ENCODE measurements at places on chromosomes 6 and 20.

DNA sequence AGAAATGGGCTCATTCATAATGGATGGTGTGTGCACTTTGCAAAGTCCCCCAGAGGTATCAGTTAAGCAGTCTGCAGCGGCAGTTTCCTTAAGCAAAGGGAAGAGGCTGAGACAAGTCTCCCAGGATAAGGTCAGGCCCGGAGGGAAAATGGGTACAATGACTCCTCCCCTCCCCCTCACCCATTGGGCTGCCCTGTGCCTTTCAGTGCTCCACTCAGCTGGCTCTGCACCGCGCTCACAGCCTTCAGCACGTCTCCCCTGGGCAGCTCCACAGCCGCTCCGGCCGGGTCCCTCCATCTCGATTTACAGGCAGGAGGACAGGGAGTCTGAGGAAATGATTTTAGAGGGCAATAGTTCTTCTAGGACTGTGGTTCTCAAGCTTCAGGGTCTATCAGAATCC is 264.8 kb downstream of the LRFN2 start:
- H3K4me3 ChIP-seq: no peak overlapping the region
- no peaks in the 10 kb centered on the region for H3K36me3 ChIP-seq
- no peak for DNase-seq
- H3K27me3 ChIP-seq: no peaks in the 10 kb centered on the region

DNA sequence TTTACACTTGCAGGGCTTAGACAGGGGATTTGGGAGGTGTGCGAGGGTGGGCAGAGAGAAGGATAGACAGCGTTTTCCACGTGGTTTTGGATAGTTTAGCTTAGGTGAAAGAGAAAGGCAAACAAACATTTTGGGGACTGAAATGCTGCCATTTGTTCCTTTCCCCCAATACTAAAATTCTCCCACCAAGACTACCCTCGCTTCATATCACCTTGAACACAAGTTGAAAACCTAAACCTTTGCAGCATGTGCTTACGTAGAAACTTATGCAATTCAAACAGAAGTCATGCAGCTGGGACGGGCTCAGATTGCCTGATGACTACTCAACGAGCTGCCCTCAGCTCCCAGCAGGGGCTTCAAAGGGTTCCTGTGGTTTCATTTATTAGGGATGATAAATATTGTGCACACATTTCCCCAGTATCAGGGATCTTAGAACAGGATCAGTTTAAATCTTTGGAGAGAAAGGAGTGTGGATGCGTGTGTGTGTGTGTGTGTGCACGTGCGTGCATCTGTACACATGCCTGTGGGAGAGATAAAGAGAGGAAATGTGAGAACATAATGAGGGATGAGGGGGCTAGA is 77.3 kb downstream of the SLC22A23 start:
- H3K4me1 ChIP-seq: peaks cover 12% of the 10 kb centered on the region
- H3K36me3 ChIP-seq: no peaks in the 10 kb centered on the region
- H3K27ac ChIP-seq: peak overlapping the region; percentile 84
- H3K27me3 ChIP-seq: no peaks in the 10 kb centered on the region

DNA sequence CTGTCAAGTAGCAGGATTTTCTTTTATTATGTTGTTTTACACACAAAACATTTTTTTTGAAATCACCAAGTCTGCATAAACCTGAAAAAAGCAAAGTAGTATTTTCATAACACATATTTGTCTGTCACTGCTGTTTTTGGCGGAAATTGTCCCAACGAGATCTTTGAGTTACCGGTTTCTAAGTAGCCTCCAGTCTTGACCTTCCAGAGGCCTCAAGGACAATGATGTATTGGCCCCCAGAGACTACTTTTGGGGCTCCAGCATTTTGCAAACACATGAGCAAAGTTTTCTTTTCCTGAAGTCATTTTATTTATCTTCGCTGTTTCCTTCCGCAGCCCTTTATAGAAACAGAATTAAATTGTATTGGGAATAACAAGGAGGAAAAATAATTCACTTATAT is 862.6 kb downstream of the KIF16B start:
- DNase-seq: no peak
- no peak overlapping the region for H3K4me3 ChIP-seq
- no peaks in the 10 kb centered on the region for H3K27me3 ChIP-seq

GRCh38 chr6:13495112-13495776 is 7.8 kb upstream of the GFOD1 start:
- H3K27ac ChIP-seq: no peak overlapping the region
- no peaks in the 10 kb centered on the region for H3K4me1 ChIP-seq
- DNase-seq: no peak
- H3K27me3 ChIP-seq: no peaks in the 10 kb centered on the region
- no peaks in the 10 kb centered on the region for H3K36me3 ChIP-seq

GRCh38 chr6:5373430-5373829 is 112.1 kb downstream of the FARS2 start:
- no peaks in the 10 kb centered on the region for H3K36me3 ChIP-seq
- no peaks in the 10 kb centered on the region for H3K27me3 ChIP-seq
- no peak overlapping the region for H3K27ac ChIP-seq
- no peak for DNase-seq
- H3K4me3 ChIP-seq: no peak overlapping the region
- H3K4me1 ChIP-seq: no peaks in the 10 kb centered on the region

DNA sequence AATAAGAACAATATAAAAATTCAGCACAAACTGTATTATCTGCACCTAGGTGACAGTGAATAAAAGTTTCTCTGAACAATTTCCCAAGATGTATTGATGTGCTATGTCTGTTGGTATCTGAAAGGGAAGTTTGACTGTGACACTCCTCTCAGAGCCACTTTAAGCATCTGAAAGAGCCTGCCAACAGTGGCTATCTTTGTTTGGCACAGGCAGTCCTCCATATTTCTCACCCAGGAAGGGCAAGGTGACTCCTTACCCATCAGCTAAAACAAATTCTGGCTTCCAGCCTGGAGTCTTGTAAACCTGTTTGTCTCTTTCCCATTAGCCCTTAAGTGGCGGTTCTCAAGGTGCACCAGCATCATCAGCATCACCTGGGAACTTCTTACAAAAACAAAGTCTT is 122.4 kb upstream of the VGLL2 start:
- H3K27ac ChIP-seq: no peak overlapping the region
- H3K4me1 ChIP-seq: no peaks in the 10 kb centered on the region
- DNase-seq: no peak

DNA sequence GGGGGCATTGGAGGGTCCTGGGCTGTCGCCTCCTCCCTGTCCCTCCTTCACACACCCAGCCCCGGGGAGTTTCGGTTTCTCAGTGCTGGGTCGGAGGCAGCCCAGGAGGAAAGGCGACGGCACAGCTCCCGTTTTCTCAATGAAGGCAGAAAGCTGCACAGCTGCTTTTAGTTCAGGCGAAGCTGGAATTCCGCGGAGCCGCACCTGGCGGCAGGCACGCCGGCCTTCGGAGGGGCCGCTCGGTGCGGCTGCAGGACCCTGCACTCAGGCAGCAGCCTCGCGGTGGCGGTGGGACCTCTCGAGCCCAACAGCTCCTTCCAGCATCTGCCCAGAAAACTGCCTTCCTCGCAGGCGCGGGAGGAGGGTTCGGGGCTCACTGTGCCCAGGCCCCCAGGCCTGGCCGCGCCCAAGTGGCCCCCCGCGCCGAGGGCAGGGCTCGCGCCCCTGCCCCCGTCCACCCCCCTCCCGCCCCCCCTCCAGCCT is 4.6 kb downstream of the FOXQ1 start:
- peaks cover 6% of the 10 kb centered on the region for H3K4me1 ChIP-seq
- H3K27ac ChIP-seq: no peak overlapping the region
- peak overlapping the region; percentile 47 for H3K4me3 ChIP-seq
- no peaks in the 10 kb centered on the region for H3K36me3 ChIP-seq

DNA sequence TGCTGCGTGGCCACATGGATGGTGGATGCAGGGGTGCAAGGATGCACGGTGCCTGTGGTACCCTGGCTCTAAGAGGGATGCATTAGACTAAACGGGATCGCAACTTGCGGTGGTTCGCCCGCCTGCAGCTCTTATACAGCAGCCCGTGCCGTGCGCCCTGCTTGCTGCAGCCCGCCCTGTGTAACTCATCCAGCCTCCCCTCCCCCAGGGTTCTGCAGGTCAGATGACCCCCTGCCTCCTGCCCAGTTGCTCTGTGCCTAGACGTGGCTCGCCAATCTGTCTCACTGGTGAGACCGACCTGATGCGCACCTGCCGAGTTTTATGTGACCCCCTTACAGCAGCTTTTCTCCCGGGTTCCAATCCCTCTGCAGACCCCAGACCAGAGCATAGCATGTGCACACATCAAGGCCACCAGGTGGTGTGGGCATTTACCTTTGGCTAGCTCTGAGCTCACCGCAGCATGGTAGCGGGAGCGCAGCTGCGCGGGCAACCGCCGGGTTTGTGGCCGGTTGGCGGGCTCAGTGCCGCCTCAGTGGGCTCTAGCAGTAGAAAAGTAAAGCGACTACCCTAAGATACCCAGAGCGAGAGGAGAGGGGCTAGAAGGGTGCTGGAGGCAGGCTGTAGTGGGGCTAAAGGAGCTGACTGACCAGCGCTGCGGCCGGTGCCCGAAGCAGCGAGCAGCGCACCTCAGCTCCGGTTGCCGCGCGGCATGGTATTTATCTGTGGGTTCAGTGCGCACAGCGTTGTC is 693 bp upstream of the GNAS-AS1 start:
- H3K27ac ChIP-seq: no peak overlapping the region
- H3K27me3 ChIP-seq: peaks cover 4% of the 10 kb centered on the region
- no peaks in the 10 kb centered on the region for H3K36me3 ChIP-seq
- H3K4me3 ChIP-seq: peak overlapping the region; percentile 40
- H3K4me1 ChIP-seq: peaks cover 9% of the 10 kb centered on the region
- no peak for DNase-seq

All from breast epithelium (tissue), 4 donors.